Stimulated activated CD8-positive, alpha-beta memory T cell treated with anti-CD3 and anti-CD28 coated beads, Interleukin-12 subunit alpha, Interleukin-12 subunit beta, amount 100 ng/mL, for 1 hour (primary cell): ENCODE measurements at places on chromosomes 2 and 18.

- DNase-seq = no peak
Measured at GRCh38 chr2:44104855-44105271, 63.8 kb upstream of the PPM1B start.

DNA sequence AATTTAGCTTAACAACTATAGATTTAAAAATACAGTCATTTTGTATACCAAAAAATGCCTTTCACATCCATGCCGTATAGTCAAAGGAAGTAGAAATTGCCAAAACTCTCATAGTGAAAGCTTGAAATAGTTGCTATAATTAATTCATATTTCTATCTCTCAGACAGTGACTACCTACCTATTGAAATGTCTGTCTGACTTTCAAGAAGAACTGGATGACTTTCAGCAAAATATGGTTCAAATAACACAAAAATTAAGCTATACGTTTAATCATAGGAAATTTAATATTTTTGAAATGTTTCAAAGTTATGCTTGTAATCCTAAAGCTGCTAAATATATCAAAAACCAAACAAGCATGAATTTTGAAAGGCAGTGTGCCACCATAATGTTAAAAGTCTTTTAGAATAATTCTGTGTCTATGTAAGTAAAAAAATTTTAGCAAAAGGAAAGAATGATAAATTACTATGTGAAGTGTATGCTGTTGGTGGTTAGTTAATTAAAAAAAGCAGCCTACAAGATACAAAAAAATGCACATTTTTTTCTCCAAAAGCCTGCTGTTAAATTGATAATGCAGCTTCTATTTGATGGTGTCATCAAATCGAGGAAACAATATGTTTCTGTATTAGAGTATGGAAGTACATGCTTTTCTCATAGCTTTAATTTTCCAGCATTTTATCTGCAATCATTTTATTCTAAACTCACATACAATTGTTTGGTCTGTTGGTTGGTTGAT lies 57.7 kb upstream of the ST6GAL2 start:
- no peak for DNase-seq

- DNase-seq = no peak
Measured at GRCh38 chr2:163467251-163467630, 268.6 kb downstream of the FIGN start.

DNA sequence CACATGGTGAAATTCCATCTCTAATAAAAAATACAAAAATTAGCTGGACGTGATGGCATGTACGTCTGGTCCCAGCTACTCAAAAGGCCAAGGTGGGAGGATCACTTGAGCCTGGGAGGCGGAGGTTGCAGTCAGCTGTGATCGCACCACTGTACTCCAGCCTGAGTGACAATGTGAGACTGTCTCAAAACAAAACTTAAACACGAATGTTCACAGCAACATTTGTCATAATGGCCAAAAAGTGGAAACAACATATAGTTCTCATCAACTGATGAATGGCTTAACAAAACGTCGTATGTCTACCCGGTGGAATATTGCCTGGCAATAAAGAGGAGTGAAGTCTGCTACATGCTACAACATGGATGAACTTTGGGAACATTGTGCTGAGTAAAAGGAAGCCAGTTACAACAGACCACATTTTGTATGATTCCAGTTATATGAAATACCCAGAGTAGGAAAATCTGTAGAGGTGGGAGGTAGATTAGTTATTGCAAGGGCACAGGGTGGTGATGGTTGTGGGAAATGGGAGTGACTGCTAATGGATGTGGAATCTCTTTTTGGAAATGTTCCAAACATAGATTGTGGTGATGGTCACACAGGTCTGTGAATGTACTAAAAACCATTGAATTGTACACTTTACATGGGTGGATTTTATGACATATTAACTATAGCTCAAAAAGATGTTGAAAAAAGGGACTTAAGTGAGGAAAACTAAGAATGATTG lies 478.2 kb downstream of the PTPRM start:
- no peak for DNase-seq

DNA sequence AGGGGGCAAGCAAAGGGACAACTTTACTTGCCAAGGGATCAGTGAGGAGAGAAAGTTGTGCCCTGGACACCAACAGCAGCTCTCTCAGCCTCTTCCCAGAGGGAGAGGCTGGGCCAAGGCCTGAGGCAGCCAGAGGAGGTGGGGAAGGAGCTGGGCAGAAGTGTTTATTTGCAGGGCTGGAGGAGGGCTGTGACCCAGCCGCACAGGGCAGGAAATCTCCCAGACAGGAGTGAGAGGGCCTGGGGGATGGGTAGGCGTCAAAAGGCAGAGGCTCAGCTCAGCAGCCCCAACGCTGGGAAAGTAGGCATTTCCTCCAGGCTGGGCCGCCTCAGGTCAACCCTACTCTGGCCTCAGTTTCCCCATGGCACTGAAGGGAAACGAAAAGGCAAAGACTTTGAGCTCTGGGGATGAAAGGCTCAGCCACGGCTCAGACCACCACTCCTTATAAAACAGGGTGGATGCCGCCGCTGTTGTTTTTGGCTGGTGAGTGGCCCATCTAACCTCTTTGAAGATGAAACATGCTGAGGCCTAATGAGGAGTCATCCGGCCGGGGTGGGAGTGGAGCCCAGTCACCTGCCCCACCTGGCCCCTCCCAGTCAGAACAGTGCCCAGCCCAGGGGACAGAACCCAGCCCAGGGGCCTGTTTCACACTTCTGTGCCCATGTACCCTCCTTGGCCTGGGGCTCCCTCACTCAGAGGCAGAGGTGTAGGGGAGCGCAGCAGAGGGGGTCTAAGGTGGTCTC lies 21.9 kb upstream of the SEMA4C start:
- no peak for DNase-seq

DNA sequence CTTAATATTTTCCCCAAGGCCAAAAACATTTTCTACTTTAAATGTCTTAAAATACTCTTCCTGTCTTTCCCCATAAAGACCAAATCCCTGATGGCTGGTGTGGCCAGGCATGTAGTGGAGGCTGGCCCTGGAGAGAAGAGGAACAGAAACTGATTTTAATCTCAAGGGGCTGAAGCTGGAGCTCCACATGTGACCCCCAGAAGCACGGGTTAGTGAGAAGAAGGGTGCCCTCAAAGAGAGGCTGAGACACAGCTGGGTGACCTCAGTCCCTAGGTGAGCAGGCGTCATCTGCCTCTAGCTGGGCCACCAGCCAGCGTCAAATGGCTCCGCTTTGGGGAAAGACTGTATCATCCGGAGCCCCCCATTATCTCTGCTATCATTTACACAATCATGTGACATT lies 19.3 kb upstream of the TMEM18 start:
- DNase-seq = no peak
